CD14-positive monocyte (primary cell): ENCODE measurements at places on chromosomes 7 and 10.
A peak's percentile ranks its signal among the peaks of the same experiment; 100 is the strongest.

GRCh38 chr10:119103903-119104653 is at the start of gene DENND10:
Gene DENND10 (plus strand): TSS chr10:119104113. CDS start chr10:119104143, 30 bp downstream.
- peak; percentile 77 for DNase-seq

DNA sequence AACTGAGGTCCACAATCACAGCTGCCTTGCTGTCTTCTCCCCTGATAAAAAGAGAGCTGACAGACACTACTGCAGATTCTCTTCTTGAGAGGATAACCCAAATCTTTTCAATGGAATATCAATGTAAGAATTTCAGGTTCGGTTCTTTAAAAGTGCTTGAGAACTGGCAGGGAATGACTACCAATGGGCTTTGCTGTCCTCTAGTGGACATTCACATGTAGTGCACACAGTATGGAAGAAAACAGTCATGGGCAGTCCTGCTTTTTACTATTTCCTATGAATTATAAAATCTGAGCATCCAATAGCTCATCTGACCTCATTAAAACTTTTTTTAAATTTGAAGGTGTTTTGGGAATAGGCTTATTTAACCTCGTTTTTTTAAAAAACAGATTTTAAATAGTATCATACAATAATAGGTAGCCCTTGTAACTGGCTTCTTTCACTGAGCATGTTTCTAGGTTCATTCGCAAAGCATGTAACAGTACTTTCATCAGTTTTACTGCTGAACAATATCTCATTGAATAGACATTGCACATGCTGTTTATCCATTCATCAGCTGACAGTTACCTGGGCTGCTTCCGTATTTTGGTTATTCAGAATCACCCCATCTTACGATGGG is 18.3 kb downstream of the FZD9 start:
- peak; percentile 41 for DNase-seq

DNA sequence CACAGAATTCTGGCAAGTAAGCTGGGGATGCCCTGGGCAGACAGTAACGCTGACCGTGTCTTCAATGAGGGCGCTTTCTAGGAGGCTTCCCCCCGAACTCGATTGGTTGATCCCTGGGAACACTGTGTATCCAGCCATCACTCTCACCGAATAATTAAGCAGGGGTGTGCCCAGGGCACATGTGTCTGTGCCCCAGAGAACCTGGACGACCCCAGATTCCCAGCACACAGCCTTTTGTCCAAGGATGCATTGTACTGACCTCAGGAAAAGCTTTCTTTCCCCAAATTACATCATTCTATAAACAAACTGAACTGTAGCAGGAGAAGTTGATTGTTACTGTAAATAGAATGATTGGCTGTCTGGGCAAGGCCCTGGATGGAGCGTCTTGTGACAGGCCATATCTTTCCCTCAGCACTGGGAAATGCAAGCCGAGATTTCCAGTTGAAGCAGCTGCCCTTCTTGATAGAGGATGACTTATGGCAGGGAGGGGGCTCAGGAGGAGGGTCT is 6.6 kb upstream of the DEPP1 start:
- DNase-seq = no peak

GRCh38 chr7:91041901-91042484 is 222.2 kb upstream of the FZD1 start:
- DNase-seq = no peak

DNA sequence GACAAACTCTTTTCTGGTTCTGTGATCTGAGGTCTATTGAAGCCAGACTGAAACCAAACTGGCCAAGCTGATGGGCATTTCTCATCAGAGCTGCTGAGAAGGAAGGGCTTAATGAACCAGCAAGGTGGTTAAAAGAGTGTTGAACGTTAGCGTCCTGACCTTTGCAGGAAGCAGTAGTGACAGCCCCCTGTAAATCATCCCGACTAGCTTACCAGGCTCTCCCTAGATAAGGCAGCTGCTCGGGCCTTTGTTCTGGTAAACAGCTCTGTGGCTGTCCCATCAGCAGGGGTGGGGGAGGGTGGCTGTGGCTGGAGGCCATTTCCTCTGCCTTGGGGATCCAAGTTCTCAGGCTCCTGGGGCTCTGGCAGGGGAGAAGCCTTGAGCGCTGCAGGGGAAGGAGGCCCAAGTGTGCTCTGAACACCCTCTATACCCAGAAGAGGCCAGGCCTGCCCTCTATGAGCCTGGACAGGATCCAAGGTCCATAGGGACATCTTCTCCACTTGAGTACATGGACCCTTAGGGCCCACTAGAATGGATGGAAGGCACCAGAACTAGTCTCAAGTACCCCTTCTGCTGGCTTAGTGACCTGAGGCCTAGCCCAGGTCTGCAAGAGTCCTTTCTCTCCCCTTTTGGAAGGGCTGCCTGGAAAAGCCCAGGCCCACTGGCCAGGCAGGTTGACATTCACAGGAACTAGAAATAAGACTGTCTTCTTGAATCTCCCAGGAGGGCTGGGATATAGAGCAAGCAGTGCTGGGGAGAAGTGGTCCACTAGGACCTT is 134.6 kb downstream of the ARHGAP22 start:
- peak; percentile 1 for DNase-seq

DNA sequence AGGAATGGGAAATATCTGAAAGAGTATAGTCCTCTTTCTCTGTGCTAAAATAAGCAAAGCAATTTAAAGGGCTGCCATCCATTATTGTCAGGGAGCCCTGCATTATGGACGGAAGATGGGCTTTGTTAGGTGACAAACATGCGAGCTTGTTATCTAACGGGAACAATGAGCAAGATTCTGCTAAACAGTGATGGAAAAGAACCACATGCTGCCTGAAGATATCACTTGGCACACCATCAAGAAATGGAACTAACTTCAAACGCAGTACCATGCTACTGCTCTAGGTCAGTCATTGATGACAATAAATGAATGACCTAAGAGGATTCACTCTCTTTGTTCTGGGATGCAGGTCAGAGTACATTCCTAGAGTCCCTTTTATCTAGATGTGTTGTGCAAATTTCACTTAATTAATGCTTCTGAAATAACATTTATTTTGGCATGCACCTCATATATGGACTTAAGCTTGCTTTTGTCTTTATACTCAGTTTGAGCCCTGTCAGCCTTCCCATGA is 175.7 kb upstream of the PTN start:
- DNase-seq = no peak

DNA sequence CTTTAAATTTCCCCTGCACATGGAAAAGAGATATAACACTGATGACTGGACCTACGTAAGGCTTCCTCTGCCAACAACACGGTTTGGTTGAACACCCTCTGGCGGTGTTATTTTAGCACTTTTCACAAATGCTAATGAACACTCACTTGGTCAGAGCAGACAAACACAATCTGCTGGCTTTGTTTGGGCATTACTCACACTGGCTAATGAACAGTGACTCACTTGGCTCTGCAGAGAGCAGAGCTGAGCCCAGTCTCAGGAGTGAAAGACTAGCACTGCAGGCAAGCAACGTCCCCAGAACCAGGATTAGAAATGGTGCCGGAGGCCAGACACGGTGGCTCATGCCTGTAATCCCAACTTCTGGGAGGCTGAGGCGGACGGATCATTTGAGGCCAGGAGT is 430.8 kb downstream of the PLXNA4 start:
- no peak for DNase-seq

- no peak for DNase-seq
Measured at GRCh38 chr7:6210621-6211372, 61.6 kb downstream of the CYTH3 start.

- no peak for DNase-seq
Measured at GRCh38 chr7:42805601-42806000, 106.3 kb downstream of the C7orf25 start.

DNA sequence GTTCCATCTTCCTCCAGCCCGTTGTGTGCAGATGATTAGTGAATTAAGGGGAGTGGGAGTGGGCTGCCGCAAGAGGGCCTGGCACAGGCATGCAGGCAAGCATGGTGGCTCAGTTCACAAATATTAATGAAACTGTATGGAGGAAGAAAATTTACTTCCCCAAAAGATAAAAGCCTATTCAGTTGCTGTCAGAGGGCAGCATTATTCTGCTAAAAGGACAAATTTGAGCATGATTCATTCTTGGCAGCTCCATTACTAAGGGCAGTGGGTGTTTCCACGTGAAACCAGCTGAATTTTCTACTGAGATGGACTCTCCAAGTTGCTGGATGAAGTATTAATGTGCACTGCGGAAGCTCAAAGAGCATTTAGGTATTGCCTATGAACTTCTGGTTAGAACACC is 90.9 kb upstream of the WDR11 start:
- DNase-seq = peak; percentile 50

DNA sequence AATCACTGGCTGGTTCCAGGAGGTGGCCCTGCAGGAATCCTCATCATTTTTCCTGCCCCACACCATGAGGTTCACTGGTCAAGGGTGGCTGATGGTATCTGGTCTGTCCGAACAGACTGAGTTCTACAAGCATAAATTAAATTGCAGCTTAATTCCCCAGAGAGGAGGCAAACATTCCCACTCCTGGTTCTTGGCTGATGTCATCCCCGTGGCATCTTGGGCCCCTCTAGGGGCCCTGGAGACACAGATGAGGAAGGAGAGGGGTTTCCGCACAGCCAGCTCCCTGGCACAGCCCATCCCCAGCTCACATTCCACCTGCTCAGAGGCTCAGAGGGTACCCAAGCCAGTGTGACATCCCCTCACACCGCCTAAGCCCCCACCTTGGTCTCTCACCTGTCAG is 5.3 kb upstream of the KLRG2 start:
- DNase-seq = no peak

GRCh38 chr10:2861632-2862210 is 205.6 kb upstream of the PFKP start:
- no peak for DNase-seq

DNA sequence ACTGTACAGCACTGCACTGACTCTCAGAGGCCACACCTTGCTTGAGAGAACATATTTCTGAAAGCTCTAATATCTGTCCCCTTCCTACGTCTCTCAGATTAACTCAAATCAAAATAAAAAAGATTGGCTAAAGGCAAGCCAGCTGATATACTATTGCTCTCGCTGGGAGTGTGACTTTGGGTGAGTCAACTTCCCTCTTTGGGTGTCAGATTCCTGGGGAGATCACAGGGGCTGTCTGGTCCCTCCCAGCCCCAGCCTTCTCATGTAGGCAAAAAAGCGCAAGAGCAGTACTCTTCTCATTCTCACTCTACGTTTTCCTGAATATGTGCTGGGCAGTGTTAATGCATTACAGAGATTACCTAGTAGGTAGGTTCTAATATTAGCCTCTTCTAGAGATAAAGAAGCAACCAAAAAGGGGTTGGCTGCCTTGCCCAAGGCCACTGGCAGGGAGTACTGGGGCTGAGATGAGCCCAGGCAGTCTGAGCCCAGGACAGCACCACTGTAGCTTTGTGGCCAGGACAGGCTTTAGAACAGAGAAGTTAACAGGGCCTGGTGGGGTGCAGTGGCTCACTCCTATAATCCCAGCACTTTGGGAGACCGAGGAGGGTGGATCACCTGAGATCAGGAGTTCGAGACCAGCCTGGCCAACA is 9.1 kb upstream of the DENND2A start:
- peak; percentile 34 for DNase-seq

DNA sequence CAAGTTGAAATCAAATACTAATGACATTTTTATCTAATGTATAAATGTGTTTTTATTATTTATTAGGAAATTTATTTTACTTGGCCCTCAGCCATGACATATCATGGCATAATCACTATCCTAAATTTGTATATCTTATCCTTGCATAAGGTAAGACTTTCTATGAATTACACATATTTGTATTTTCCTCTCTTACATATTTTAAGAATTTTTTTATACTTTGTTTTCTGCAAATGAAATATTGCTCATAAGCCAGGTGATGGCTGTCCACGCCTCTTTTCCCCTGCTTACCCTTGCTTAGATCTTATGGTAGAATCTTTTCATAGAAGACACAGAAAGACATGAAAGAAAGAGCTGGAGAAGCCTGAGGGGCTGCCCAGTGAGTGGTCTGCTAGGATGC is 48.2 kb downstream of the IKZF1 start:
- no peak for DNase-seq

GRCh38 chr7:99460651-99461050 is 5.3 kb downstream of the ATP5MF start:
- no peak for DNase-seq

- DNase-seq = peak; percentile 94
Measured at GRCh38 chr10:127945341-127945758, 38.4 kb downstream of the PTPRE start.

GRCh38 chr10:133528845-133529575 is 1.8 kb downstream of the CYP2E1 start:
- DNase-seq = no peak

DNA sequence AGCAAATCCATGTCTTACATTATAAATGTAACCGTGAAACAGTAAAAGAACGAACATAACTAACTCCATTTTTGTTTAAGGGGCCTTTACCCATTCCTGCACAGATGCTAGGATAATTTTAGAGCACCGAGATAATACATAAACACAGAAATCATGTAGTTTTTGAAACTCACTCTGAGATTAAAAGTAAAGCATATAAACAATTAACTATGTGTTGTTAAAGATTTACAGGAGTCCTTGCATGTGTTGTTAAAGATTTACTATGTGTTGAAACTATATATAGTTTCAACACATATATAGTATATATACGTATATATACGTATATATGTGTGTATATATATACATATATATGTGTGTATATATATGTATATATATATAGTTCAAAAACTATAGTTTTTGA is 7.2 kb upstream of the CALML3 start:
- no peak for DNase-seq
